B cell (primary cell): ENCODE measurements at places on chromosomes 2 and 18.

GRCh38 chr2:42567364-42567763, 1.1 kb upstream of the MTA3 start:
- no peak for DNase-seq

DNA sequence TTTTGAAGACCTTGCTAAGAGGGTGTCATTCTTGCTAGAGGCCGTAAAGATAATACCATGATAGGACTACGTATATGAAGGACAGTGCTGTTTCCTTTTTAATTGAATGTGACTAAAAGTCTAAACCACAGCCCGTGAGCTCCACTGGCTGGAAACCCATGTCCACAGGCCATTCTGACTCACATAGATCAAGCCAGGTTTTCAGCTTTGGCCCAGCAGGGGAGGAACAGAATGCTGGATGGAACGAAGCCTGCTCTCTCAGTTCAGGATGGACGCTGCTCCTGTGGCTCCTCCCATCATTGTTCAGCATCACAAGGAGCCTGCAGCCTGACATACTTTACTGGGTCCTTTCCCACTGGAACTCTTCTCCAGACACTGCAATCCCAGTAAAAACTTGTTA, 47.6 kb downstream of the ALPK2 start:
- DNase-seq, result no peak

DNA sequence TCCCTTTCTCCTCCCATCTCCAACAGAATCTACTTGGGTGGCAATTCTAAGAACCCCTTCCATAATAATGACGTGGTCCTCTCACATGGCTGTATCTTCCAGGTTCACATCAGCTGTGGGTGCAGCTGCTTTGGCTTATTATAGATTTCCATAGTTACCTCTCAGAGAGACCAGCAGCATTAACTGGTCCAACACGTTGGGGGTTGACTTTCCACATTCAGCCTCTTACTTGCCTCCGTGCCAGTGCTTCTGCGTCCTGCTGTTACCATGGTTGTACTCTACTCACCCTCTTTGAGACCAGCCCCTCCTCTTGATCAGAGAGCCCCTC, 570.7 kb downstream of the PLCL1 start:
- DNase-seq, result no peak

GRCh38 chr18:45850021-45850420, 24.5 kb downstream of the SIGLEC15 start:
- DNase-seq, result no peak
